ENCODE measurements at places on chromosomes 11 and 22.

- peak; percentile 73 for DNase-seq
These were observed 1.7 kb downstream of the PHF21A start for GRCh38 chr11:46119352-46120216.

GRCh38 chr11:1823376-1824220 lies 11.2 kb upstream of the SYT8 start:
- DNase-seq: no peak

- DNase-seq: no peak
These were observed 745 bp downstream of the NCAM1 start for GRCh38 chr11:112961751-112962578.

GRCh38 chr11:44687388-44687787 lies 39.4 kb upstream of the TSPAN18 start:
- no peak for DNase-seq

GRCh38 chr11:96303064-96303463 lies 39.9 kb downstream of the MAML2 start:
- DNase-seq: peak; percentile 68
